ENCODE measurements at places on chromosomes 13 and 19.
A peak's percentile ranks its signal among the peaks of the same experiment; 100 is the strongest.

DNA sequence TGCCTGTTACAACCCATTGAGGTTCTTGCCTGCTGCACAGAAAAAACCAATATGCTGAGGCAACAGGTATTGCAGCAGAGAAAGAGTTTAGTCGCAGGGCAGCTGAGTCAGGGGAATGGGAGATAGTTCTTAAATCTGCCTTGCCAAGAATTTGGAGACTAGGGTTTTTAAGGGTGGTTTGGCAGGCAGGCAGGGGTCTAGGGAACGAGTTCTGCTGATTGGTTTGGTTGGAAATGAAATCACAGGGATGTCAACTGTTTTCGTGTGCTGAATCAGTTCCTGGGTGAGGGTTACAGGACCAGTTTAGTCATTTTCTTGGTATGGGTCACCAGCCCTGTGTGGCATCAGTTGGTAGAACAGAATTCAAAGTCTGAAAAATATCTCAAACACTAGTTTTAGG is 36.6 kb downstream of the PDS5B start:
- DNase-seq, result no peak

DNA sequence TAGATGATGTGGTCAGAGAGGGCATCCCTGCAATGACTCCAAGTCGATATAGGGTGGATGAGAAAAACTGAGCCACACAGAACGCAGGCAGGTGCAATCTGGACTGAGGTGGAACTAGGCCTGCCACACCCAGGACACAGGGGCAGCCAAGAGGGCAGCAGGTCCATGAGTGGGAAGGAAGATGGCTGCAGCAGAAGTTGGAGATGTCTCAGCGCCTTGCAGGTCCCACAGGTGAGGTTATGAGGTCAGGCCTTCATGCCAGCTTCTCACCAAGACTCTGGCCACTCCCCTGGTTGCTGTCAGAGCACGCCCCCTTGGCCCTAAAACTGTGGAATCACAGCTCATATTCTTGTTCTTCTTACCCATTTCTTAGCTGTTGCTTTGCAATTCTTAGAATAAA is 147.7 kb upstream of the VSTM2B start:
- DNase-seq, result no peak

DNA sequence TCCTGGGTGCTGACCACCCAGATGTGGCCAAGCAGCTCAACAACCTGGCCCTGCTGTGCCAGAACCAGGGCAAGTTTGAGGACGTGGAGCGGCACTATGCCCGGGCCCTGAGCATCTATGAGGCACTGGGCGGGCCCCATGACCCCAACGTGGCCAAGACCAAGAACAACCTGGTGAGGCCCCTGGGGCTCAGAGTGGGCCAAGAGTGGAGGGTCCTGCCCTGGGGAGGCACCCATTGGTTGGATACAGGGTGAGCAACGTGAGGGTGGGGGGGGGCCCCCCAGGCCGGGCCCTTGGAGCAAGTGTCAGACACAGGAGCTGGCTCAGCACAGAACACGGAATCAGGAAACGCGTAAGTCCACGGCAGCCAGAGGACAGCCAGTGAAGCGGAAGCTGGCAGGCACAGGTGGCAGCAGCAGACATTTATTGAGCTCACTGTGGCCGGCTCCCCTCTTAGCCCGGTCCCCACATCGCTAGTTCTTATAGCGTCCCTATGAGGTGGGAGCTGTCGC is 8.9 kb downstream of the KLC3 start:
- no peak for DNase-seq

- no peak for DNase-seq
Measured at GRCh38 chr13:80562433-80563156, 221.7 kb upstream of the SPRY2 start.

DNA sequence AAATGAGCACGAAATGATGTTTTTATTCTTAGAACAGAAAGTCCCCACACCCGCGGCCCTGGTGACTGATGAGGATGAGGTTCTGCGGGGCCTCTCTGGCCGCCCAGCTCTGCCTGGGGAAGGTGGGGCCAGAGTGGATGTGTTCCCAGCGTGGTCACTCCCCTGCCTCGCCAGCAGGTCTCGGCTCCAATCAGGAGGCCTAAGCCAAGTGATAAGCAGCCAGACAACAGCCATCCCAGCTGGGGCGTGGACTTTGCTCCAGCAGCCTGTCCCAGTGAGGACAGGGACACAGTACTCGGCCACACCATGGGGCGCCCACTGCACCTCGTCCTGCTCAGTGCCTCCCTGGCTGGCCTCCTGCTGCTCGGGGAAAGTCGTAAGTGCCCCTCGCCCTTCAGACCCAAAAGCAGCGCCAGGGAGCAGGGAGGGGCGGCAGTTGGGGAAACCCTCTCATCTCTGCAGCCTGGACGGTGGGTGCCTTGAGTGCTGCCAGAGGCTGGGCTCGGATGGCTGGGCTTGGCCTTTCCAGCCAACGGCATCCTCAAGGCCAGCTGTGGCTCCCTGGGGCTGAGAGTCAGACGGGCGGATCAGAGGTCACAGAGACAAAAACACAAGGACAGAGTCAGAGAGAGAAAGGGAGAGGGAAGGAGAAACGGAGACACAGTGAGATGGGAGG is at the start of gene F10:
Gene F10, plus strand, starts transcription at position 250 of the 676 bp plus-strand sequence. Its CDS starts 57 bp downstream, at position 307.
- peak; percentile 63 for DNase-seq

GRCh38 chr13:44930963-44931623 is 58.2 kb downstream of the NUFIP1 start:
- DNase-seq, result no peak

DNA sequence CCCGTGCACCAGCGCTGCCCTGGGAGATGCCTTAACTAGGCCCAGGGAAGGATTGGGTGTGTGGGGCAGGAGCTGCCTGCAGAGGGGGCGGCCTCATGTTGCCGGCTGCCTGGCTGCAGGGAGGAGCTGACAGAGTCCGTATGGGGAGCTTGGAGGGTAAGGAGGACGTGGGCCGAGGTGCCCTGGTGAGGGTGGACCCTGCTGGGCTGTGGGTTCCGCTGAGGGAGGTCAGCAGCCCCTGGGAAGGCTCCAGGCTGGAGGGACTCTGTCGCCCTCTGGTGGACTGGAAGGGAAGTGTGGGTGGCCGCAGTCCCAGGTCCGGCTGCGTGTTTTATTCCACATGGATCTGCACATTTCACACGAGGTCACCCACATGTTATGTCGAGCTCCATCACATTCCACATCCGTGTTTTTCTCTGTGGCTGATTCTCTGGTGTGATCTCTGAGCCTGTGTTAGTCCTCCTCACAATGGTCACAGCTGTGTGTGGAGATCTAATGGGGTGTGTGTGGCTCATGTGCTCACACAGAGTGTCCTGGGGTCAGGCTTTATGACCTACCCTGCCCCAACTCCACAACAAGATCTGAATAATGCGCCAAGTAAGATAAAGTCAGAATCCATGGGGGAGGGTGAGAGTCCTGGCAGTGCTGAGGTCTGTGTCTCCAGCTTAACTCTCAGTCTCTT is 1.8 kb upstream of the CEACAM8 start:
- DNase-seq, result peak; percentile 5

GRCh38 chr13:24006520-24007248 is 109.4 kb upstream of the C1QTNF9B start:
- DNase-seq, result no peak

- DNase-seq, result no peak
Measured at GRCh38 chr13:96994017-96994857, at the start of gene OXGR1. TSS of gene OXGR1 (minus strand) at chr13:96994476. CDS start at chr13:96987759, 6,717 bp downstream.

GRCh38 chr13:72781451-72782439 is at the start of the genes DIS3 and PIBF1:
TSS of gene DIS3 (minus strand) at chr13:72781900. CDS start at chr13:72781832, 68 bp downstream.
TSS of gene PIBF1 (plus strand) at chr13:72782133. CDS start at chr13:72783470, 1,337 bp downstream.
- DNase-seq, result peak; percentile 97

GRCh38 chr19:48346191-48346590 is 17.5 kb downstream of the TMEM143 start:
- no peak for DNase-seq

DNA sequence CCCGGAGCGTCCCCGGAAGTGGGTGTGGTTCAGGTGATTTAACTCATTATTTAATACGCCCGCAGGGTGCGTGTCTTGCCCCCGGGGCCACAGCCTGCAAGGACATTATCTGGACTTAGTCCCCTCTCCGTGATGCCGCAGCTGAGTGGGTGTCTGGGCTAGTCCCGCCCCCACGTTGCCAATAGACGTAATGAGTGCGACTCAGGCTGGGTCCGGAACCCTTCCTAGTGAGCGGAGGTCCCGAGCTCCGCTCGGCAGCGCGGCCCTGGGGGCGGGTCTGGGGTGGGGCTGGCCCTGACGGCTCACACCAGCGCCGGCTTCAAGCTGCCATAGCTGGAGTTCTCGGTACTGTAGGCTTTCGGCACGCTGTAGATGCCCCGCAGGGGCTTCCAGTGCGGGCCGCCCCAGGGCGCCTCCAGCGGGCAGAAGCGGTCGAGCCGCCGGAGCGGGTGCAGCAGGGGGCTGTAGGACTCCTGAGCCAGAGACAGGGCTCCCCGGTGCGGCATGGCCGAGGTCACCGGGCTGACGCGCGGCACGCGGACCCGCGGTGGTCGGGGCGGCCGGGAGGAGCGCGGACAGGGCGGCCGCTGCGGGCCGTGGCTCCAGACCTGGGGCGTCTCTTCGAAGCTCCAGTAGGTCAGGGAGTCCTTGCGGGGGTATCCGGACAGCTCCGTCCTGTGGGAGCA is 918 bp upstream of the LHB start:
- DNase-seq, result peak; percentile 48

GRCh38 chr13:93268327-93269028 is 41.9 kb downstream of the GPC6 start:
- DNase-seq, result no peak

DNA sequence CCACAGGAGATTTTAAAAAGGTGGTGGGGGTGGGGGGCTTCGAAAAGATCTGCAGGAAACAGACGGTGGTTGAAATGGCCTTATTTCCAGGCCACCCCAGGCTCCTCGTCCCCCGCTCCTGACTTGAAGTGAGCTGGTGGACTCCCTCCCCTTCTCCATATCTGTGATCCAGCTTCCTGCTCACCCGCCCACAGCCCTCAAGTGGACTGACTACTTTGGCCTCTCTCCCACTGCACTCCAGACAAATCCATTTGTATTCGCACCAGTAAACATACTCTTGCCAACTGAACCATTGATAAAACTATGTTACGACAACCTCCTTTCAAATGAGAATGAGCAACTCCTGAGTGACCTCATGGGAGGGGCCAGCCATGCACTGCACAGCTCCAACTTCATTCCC is 259.5 kb downstream of the COL4A1 start:
- peak; percentile 94 for DNase-seq

DNA sequence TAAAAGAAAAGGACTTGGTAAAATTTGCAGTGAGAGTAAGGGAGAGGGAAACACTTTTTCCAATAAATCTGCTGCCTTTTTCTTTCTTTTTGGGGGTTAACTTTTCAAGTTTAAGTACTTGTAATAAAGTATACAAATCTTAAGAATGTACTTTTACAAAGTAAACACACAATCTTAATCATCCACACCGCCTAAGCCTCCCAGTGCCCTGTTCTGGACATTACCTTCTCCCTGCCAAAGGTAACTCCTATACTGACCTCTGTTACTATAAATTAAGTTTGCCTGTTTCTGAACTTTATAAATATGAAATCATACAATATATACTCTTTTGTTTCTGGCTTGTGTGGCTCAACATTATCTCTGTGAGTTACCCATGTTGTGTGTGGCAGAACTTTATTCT is 137.9 kb downstream of the RGCC start:
- no peak for DNase-seq

DNA sequence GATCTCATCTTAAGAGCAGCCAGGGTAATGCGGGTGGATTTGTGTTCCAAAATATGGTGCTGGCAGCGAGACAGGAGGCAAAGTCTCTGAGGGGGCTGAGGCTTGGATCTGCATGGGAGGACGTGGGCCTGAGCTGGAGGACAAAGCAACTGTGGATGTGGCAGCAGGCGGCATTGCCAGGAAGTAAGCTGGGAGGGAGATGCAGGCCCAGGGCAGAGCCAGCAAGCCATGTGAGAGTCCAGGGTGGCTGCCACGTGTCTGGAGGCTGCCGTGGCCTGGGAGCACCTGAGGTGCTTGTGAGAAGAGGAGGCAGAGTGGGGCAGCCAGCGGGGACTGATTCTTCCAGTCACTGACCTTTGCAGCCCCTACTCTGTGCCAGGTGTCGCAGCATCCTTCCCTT is 52.0 kb downstream of the DPF1 start:
- no peak for DNase-seq

DNA sequence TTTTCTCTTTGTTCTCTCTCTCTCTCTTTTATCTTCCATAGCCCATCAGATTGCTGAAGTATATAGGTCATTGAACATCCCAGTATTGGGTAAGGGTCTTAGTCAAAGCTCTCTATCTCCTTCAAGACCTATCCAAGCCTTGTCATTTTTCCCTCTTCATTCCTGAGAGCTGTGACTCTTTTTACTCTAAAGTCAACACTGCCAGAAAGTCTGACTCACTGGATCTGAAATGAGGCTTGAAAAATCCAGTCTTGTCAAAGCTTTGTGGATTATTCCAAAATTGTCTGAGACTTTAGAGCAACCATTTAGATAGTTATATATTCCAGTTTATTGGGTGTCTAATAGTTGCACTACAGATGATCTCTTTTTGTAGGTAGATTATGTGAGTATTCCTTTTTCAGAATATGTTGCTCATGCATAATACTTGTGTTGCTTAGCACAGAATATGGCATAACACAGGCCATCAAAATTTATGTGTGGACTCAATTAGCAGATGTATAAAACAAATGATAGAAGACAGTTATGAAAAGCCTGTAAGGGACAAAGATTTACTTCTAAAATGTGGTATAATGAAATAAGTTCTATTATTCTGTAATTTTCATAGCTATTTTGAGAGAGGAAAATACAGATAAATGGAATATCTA is 389.3 kb upstream of the PCDH9 start:
- peak; percentile 17 for DNase-seq

- DNase-seq, result peak; percentile 66
Measured at GRCh38 chr19:18280247-18281081, 958 bp downstream of the JUND start.

DNA sequence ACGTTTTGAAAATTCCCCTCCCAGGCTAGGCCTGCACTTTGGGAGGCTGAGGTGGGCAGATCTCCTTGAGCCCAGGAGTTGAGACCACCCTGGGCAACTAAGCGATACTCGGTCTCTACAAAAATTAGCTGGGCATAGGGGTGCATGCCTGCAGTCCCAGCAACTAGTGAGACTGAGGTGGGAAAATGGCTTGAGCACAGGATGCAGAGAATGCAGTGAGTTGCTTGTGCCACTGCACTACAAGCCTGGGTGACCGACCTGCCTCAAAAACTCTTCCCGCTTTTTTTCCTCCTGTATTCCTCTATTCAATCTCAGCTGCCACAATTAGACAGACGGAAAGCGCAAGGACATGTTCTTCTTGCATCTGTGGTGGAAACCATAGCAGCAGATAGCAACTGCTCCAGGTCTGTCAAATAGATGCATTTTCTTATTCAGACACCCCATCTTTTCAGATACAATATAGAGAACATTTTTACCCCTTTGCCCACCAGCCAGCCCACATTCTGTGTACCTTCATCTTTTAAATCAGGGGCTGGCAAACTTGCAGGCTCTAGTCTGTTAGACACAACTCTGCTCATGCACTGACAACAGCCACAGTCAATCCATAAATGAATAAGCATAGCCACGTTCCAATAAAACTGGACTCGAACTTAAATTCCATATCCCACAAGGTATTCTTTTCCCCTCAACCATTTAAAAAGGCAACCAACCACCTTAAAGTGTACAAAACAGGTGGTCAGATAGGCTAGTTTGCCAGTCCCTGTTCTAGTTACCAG is 4.8 kb downstream of the TPT1 start:
- no peak for DNase-seq

Data from fibroblast of mammary gland (primary cell).